ENCODE measurements at places on chromosomes 6 and 20.

GRCh38 chr6:57075092-57075491 is 14.9 kb upstream of the ZNF451 start:
- DNase-seq: no peak

- DNase-seq: no peak
These were observed 34.2 kb upstream of the KCNK5 start for GRCh38 chr6:39263303-39264037.

DNA sequence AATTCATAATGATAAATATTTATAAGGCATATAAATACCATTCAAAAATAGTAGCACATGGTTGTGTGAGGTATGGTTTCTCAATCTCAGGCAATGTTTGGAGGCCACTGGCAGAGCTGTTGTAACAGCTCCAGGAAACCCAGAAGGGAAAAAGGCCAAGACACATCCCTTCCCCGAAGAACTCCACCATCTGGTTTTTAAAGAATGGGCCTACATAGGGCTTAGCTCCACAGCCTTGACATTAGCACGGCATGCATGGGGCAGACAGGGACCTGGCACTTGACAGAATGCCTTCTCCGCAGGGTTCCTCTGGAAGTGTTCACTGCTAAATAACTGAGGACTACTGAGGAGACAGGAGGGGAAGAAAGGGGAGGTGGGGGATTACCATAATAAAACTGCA is 16.1 kb upstream of the FOXO3 start:
- no peak for DNase-seq

GRCh38 chr20:11389186-11389585 is 528.5 kb upstream of the BTBD3 start:
- no peak for DNase-seq

DNA sequence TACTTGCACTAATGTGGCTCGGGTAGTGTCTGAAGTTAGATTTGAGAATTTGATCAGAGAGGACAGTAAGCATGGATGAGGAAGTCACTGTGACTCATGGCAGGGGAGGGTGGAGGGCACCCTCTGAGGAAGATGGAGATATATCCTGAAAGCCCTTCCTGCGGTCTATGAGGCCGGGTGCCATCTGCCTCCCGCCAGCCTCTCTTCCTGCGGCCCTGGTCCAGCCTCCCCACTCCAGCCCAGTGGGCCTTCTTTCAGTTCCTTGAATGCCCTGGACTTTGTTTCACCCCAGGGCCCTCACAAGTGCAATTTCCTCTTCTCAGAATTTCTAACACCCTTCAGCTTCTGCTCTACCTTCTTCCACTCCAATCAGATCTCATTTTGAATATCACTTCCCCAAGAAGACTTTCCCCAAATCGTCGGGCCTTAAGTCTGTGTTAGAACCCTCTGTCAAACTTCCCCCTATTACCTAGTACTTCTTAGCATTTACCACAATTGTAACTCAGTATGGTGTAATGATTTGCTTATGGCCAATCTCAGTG is 20.2 kb upstream of the TNFAIP3 start:
- DNase-seq: no peak

GRCh38 chr20:4263036-4263435 is 247.7 kb upstream of the RNF24 start:
- DNase-seq: no peak

DNA sequence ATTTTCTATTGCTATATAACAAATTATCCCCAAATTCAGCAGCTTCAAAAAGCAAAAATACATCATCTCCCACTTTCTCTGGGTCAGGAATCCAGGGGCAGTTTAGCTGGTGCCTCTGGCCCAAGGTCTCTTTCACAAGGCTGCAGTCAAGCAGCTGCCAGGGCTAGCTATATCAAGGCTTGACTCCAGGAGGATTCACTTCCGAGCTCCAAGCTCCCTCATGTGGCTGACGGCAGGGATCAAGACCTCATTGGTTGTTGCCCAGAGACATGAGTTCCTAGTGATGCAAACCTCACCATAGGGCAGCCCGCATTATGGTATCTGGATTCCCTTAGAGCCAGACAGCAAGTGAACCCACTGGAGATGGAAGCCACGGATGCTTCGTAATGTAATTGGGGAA is 1.3 kb upstream of the VNN1 start:
- peak; percentile 43 for DNase-seq

DNA sequence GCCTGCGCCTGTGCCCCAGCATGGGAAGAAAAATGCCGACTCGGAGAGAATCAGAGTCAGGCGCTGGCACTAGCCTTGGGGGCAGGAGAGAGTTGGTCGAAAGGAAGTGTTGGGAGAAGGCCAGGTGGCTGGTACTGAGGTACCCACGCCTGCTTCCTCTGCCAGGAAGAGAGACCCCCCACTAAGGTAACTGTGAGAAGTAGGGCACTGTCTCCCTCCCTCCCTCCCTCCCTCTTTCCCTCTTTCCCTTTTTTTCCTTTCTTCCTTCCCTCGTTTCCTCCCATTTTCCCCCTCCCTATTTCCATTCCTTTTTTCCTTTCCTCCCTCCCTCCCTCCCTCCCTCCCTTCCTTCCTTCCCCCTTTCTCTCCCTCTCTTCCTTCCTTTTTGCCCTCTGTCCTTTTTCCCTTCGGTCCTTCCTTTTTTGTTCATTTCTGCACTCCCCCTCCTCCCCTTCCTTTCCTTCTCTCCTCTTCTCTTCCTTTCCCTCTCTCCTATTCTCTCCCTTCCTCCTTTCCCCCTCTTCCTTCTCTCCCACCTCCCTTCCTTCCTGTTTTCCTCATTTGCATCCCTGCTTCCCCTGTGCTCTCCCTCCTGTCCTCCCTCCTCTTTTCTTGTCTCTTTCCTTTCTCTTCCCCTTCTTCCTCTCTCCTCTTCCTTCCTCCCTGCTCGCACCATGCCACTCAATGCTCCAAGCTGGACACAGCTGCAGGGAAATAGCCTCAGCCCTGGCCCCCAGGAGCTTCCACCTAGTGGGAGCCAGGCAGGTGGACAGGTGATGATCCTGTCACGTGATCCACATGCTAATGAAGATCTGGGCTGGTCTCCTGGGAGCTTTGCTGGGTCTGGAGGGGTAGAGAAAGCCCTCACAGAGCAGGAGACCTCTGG is 148.0 kb downstream of the DHX35 start:
- no peak for DNase-seq

GRCh38 chr6:150272264-150272975 is 96.4 kb upstream of the IYD start:
- no peak for DNase-seq
